Ovary (tissue), 10 donors: ENCODE measurements at places on chromosomes 4 and X. TPM values are rescaled to one million over a fixed set of nuclear protein-coding genes. Genes with fewer than 3 reads are reported as not detected.

DNA sequence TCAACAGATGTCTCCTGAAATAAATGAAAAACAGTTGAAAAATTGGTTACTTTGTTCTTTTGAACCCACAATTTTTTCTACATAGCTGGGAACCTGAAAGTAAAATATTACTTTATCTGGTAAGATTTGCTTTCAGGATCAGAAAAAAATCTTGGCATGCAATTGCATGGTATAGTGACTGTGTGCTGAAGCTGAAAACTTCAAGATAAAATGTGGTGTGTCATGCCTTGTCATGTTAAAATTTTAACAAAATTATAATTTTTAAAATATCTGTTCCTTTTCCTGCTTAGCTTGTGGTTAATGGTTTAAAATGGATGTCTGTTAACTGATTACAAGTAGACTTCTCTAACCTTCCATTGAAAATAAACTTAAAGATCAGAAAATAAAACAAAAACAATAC, 904.8 kb downstream of the PDHA2 start:
- no peak for DNase-seq

DNA sequence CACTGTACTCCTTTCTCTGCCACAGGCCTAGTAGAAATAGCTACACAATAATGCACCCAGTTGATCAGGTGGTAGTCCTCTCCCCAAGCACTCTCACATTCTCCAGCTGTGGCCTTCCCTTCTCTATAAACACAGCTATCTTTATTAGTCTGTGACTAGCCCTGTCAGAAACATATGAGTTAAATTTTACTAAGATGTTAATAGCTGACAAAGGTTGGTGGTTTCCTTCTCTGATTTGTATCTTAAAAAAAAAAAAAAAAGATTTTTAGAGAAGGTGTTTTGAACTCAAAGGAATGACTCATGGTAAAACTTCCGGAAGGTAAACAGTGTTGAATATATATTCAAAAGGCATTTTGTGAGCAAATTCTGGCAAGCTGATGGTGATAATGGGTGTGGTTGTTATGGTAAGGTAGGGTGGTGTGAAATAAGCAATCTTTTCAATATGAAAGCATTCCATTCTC, 327.4 kb downstream of the PPP3CA start:
- DNase-seq: no peak

Gene TLR6
- 5.0 TPM for total RNA-seq

DNA sequence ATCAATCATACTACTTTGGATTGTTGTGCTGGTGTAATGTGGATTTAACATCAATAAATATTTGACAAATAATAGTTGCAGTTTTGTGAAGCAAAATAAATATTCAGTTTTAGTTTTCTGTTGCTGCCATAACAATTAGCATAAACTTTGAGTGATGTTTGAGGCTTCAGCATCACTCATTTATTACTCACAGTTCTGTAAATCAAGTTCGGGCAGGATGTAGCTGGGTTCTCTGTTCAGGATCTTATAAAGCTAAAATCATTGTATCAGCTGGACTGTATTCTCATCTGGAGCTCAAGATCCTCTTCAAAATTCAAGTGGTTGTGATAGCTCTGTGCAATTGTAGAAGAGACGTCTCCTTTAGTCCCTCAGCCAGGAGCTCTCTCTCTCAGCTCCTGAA, 81.7 kb downstream of the CBR4 start:
- DNase-seq: no peak

- no peak for DNase-seq
Measured at GRCh38 chr4:165563851-165564250, 185.0 kb downstream of the CPE start.

DNA sequence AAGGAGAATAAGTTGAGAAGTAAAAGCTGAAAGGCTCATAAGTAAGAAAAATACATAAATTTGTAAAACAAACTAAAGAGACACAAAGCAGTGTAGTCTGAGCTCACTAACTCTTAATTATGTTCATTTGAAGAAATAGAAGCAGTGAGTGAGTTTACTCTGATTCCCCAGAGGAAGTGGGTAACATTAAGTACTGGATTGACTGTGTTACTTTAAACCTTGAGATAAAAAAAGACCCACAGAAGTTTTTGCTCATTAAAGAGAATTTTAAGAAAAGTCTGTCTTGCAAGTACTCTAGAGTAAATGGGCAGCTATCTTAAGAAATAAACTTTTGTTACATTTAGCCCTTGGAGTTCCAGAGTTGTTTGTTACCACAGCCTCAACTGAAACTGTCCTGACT, 2466.9 kb downstream of the PCDH7 start:
- DNase-seq: no peak

DNA sequence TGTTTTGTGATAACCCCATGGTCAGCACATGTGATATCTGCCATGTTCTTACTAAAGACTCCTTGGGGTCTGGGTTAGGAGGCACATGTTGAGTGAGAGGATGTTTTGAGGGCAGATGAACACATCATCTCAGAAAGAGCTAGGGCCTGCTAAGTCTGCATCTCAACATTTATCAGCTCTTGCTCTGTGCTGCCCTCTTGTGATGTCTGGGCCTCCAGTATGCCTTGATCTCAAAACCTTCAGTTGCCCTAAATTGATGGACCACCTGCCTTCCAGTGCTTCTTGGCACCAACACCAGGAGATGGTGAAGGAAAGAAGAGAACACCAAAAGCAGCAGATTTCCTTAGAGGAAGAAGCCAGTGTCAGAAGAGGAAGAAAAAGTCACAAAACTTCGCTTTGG, 22.5 kb downstream of the MID1 start:
- no peak for DNase-seq

Gene RIPPLY1
- total RNA-seq: not detected

GRCh38 chr4:185394568-185395237, 1.0 kb downstream of the LRP2BP start:
- DNase-seq: no peak

Gene USP26
- total RNA-seq: not detected

DNA sequence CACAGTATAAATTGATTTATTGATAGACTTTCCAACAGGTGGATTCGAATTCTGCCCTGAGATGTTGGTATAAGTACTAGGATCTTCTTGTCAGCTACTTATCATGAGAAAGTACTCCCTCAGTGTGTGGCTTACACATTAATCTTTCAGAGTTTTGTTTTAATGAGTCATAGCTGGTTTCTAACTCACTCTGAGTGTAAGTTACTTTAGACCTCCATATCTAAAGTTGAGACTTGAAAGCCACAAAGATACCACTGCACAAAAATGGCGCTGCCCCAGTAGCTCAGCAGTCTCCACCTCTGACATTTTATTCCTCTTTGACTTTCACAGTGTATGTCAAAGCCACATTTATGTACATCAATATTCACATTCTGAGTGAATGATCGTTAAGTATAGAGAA, 318.5 kb downstream of the ARAP2 start:
- no peak for DNase-seq

GRCh38 chr4:182042945-182043344, 200.3 kb upstream of the TENM3 start:
- DNase-seq: no peak

GRCh38 chr4:158159054-158159717, 13.6 kb downstream of the GASK1B start:
- no peak for DNase-seq

DNA sequence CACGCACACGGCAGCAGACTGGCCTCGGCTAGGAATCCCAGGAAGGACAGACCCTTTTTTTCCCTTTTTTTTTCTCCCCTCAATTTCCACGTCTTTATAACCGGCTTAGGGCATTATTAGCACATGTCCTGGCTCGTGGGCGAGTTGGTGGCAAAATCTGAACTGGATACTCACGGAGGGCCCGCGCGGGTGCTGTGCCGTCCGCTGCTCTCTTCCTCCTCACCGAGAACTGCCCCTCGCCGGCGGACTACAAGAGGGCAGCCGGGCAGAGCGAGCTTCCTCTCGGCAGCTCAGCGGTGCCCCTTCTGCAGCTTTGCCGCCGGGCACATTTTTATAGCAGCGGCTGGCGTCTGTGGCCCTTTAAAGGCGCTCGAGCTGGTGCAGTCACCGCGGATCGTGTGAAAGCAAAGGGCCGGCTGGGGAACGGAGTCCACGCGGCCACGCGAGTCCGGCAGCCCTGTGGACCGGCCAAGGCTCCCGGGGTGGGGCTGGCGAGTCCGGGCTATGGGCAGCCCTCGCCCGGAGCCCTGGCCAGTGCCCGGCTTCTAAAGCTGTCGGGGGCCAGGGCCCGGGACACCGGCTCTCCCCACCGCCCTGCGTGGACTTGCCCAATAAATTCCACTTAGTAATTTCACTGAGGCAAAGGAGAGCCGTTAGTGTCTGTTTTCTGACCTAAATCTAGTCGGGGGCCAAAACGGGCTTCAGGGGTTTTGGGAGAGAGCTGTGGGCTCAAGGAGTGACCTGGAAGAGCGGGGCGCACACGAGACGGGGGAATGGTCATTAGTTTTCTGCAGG, 1.3 kb upstream of the CITED1 start:
- peak; percentile 40 for DNase-seq

Gene SPACA5
- not detected for total RNA-seq

Gene LIMCH1
- total RNA-seq: 22.9 TPM

- no peak for DNase-seq
Measured at GRCh38 chr4:53150631-53151488, 215.0 kb downstream of the SCFD2 start.

Gene CLGN
- 0.58 TPM for total RNA-seq

GRCh38 chrX:47540754-47541538, 20.1 kb upstream of the ARAF start:
- peak; percentile 79 for DNase-seq

- no peak for DNase-seq
Measured at GRCh38 chr4:41957634-41958033, 22.4 kb downstream of the TMEM33 start.

DNA sequence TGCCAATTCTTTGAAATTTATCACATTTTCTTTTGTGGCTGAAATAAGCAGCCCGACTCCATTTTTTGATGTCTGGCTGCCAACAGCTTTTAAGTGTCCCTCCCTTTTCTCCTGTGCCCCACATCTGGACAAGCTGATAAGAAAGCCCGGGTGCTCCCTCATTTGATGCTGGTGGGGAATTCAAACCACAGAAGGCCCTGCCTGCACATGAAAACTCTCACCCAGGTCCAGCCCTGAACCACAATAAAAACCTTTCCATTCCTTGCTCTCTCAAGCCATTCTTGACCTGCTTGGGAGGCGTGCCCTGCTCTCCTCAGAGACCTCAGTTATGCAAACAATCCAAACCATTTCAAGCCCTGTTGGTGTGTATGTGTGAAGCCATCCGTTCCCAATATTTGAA, 93.9 kb downstream of the FAM53A start:
- no peak for DNase-seq

DNA sequence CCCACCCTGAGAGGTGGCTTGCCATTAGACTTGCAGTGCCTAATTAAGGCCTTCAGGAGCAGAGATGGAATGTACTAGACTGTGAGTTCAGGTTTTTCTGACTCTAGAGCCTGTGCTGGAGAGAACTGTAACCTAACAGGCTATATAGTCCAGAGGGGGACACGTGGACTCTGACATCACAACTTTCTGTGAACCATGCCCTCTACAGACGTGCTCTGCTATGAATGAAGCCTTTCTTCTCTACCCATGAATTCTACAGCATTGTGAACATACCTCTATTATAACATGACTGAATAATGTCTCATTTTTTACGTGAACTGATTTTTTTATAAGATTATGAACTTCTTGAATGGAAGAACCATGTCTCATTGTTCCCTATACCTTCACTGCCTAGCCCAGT, 68.8 kb downstream of the EVC2 start:
- no peak for DNase-seq

DNA sequence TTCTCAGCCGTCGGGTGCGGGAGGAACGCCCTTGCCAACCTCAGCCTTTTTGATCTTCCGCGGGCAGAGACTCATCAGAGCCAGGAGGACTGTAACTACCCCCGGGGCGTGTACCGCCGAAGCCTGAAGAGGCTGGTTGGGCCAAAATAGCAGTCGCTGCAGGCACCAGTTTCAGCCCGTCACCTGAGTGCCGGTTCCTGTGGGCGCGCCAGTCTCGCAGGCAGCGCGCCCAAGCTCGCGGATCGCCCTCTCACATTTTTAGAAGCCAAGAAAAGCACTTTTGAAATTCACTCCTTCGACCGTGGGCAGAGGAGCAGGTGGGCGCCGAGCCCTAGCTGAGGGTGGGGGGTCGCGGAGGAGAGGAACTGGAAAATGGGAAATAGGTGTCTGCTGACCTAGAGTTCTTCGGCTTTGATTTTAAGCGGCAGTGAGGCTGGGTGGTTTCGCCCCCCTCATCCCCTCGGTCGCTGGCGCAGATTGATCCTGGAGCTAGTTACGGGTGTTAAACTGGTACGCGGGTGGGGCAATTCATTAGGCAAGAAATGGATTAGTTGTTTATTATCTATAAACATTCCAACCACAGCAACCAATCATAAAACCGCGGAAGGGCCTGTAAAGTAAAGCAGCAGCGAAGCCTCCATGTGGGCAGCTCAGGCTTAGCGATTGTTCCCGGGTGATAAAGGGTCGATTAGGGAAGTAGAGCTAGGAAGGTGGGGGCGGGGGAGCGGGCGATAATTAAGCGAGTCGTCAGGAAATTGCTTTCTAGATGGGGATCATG, 69.2 kb downstream of the FBXO8 start:
- DNase-seq: no peak

Gene FAM47E
- total RNA-seq: 3.0 TPM

- no peak for DNase-seq
Measured at GRCh38 chrX:10636337-10636736, 16.0 kb upstream of the MID1 start.

Gene ALB
- 55.0 TPM for total RNA-seq

DNA sequence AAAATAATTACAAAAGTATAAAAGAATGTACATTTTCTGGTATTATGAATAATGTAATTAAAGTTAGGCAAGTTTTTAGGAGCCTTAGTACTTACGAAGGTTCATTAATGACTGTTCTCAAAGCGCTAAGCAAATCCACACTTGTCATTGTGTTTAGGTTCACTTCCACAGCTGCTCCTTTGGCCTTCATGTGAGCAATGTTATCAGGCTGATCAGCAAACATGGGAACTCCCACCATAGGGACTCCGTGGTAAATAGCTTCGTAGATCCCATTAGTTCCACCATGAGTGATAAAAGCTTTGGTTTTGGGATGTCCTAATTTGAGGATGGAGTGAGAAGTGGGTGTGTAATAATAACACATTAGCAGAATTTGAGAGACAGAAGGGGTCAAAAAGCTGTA, 45.1 kb downstream of the UGT2A2 start:
- no peak for DNase-seq

DNA sequence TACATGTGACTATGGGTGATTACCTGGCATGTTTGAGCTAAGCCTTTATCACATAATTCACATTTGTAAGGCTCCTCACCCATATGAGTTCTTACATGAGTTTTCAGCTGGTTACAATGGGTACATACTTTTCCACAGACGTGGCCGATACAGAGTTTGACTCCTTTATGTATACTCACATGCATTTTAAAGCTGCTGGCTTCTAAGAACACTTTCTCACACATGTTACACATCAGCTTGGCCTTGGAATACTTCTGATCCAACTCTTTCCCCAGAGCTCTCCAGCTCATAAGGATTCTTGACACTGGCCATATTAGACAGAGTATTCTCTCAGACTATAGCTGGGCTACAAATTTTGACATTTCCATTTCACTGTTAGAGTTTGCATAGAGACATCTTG, 66.3 kb downstream of the TAB3 start:
- DNase-seq: no peak

Gene TMPRSS11D
- not detected for total RNA-seq
